Brain microvascular endothelial cell (primary cell): ENCODE measurements at places on chromosomes 4 and X.

DNA sequence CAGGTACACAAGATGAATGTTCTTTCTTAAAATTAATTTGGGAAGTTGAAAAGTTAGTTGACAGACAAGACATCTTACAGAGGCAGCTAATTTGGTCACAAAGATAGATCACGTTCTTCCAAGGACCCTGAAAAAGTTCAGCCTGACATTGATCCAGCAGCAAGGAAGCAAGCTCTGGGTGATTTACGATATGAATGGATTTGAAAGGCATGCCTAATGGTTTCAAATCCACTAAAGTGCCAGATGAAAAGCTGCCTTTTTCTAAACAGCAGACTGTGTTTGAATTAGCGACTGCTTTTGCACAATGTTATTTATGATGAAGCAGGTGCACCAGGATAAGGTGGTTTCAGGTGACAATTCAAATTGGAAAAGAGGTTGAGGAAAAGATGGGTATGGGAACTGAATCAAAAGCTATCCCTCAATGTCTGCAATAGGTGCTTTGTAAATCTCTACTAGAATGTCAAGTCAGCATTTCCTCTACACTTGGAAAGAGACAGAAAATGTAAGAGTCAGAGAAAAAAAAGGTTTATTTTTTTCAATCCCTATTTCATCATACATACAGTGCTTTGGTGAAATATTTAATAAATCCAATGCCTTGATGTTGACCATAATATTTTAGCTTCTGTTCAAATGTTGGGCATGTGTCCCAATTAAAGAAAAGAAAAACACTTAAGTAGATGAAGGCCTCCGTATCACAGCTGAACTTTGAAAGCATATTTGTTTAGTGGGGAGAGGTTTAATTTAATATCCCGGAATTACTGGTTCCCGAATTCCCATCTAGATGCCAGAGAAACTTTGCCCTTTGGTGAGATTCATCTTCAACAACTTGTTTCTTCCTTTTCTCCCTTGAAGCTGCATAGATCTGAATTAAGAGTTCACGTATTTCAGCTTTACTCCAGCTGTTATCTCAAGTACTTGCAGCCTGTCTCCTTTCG is 6.0 kb downstream of the RASGEF1B start:
- DNase-seq = no peak

DNA sequence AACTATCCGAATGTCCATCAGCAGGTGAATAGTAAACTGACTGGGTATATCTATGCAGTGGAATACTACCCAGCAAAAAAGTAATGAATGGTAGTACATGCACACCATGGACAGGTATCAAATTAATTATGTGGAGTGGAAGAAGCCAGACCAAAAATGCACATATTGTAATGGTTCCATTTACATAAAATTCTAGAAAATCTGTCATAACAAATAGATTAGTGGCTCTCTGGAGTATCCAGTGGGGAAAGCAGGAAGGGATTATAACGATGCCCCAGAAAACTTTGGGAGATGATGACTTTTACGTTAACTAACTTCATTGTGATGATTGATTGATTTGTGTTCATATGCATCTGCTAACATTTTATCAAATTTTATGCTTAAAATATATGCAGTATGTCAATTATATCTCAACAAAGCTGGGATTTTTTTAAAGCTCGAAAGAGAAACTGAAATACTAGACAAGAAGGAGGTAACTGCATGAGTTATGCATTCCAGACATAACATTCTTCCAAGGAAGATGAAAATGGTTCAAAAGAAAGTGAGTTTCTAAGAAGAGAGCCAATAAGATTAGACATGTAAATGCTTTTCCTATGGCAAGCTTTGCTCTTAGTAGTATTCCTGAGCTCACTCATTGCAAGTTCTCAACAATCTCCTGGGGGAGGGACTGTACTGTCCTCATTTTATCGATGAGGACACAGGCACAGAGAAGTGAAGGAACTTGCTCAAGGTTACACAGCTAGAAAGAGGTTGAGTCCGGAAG is 58.6 kb upstream of the MSX1 start:
- DNase-seq = peak; percentile 21

GRCh38 chr4:140044337-140044902 is 109.6 kb downstream of the MAML3 start:
- no peak for DNase-seq

DNA sequence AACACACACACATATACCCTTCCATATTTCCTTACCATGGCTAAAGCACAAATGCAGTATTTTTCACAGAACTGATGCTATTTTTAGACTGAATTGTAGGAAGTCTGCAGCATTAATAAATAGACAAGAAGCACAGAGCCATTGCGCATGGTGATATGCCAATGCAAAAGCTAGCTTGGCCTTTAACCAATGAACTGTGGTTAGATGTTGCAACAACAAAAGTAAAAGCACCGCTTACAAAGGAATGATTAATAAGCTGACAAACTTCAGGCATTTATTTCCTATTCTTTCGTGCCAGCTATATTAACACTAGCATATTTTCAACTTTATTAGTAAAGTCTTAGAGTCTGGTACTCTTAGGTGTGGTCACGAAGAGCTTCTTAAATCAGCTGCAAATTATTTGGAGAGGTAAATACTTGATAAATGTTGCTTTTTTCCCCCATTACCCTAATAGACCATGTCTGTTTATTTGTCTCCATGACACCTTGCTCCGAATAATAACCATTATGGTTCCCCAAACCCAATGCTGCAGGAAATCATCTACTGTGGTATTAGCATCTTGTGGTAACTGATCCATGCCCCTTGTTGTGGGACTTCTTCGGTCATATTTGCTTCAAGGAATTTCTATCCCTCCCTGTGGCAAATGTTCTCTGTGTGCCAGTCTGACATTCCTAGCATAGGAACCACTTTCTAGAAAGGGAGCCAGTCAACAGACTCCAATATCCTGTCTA is 306.1 kb upstream of the TAPT1 start:
- peak; percentile 61 for DNase-seq

DNA sequence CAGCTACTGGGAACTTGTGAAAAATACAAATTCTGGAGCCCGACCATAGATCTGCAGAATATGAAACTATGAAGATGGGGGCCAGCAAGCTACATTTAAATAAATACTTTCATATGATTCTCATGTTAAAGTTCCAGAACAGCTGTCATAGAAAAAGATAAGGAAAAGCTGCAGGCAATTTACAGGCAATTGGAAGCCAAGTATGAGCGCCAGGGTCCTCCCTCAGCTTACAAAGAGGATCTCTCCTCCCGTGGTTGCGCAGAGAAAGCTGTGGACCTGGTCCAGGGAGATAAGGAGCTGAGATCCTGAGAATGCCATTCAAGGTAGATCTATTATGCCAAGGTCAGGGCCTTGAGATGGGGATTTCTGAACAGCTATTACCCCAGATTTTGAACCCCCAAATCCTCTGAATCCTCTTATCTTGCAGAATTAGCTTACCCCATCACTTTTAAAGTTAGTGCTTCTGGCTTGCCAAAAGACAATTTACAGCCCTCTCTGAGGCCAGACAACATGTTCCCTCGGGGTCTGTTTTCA is 25.6 kb upstream of the FRAS1 start:
- no peak for DNase-seq

GRCh38 chr4:75698162-75698962 is 25.2 kb upstream of the G3BP2 start:
- no peak for DNase-seq

DNA sequence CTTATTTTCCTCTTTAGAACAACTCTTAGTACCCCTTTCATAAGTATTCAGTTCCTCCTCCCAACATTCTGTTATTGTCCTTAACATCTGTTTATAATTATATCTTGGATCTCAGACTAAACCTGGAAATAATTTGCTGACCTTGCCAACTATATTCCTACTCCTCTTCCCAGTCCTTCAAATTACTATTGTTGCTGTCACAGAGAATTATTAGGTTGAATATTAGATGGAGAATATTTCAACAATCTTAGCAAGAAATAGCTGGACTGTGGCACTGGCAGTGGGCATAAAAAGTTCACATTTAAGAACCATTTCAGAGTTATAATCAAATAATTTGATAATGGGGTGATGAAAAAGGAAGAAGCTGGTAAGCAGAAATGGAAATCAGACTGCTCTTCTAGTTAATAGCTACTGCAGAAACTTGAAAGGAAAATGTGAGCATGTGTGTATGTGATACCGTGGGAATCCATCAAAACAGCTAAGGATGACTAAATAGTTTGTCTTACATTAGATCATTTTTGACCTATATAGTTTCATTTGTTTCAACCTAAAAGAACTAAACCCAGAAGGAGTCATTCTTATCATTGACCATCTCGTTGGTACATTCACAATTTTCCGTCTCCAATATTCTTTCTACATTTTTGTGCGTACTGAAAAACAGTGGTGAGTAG is 43.3 kb upstream of the PRDM8 start:
- DNase-seq = no peak

- peak; percentile 4 for DNase-seq
Observed at GRCh38 chr4:65791111-65791811, 121.0 kb upstream of the EPHA5 start.

DNA sequence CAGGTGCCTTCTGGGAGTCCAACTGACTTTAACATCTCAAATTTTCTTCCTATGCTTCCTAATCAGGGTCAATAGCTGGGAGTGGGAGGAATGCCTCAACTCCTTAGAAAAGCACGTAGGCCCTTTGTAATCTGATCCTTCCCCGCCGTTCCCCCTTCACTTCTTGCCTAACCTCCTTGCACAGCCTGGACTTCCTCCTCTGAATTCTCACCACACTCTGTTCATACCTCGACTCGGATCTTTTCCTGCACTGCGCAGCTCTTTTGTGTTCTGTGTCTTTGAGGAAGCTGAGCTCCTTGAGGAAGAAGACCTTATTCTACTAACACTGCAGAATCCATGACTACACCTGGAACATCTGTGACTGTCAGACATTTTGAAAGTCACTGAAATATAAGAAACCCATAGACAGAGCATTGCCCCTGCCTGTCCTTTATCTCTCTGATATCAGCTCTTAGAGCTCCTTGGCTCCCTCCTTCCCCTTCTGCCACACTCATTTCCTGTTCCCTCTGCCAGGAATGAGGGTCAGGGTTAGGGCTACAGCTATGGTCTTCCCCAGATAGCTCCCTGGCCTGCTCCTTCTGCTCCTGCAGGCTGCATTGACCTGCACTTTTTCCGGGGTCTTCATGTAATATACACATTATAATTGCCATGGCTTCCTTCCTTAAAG is 140.2 kb upstream of the LDB2 start:
- DNase-seq = no peak

GRCh38 chrX:38820751-38821150 is 19.5 kb downstream of the MID1IP1 start:
- DNase-seq = no peak

DNA sequence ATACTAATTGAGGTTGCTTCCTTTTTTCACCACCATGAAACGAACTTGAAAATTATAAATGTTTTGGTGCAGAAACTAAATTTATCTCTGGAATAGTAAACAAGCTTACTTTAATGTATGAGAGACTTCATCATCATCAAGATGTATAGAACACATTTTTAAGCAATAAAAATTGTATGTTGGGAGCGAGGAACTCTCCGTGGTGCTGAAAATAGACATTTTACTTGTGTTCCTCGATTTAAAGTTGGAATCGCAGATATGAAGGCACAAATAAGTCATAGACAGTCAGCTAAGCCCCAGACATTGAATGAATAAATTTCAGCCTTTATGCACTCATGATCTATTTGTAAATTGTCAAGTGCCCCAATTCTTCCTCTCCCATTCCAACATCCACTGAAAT is 310.7 kb downstream of the STK32B start:
- no peak for DNase-seq

DNA sequence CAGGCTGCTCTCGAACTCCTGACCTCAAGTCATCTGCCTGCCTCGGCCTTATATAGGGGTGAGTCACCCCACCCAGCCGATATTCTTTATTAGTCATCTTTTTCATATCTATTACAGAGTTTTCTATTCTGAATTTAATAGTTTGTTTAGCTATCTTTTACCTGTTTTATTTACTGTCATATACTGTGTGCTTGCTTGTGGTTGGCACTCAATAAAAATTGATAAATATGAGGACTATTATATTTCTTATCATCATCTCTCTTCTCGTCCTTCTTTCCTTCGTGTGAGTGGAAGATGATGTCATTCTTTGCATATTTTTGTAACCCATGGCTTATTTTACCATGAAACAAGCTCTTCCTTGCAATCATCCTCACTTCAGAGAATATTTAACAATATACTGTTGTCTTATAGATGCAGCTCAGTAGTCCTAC is 265.5 kb downstream of the ARHGAP24 start:
- DNase-seq = no peak

DNA sequence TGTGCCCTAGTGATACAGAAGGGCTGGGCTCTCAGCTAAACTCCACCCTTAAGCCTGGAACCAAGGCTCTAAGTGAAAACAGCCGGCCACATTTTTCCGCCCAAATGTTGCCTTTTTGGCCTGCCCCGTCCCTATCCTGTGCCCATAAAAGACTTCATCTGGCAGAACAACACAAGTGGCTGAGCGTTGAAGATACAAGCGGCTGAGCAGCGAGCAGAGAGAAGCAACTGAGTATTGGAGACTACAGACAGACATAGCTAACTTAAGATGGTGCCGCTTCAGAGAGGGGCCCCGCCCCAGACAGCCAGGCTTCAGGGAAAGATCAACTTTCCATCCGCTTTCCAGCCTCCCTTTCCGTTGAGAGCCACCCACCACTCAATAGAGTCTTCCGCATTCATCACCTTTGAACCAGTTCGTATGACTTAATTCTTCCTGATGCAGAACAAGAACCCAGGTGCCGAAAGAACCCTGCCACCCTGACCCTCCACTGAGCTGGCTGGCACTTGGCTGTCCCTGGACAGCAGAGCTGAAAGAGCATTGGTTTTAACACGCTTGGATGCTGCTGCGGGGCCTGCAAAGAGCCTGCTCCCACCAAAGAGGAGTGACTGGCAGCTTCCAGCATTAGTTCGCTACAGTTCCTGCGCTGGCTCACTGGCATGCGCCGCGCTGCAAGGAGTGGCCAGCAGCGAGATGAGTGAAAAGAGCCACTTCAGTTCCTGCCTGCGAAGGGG is 853.2 kb upstream of the INTU start:
- DNase-seq = no peak

DNA sequence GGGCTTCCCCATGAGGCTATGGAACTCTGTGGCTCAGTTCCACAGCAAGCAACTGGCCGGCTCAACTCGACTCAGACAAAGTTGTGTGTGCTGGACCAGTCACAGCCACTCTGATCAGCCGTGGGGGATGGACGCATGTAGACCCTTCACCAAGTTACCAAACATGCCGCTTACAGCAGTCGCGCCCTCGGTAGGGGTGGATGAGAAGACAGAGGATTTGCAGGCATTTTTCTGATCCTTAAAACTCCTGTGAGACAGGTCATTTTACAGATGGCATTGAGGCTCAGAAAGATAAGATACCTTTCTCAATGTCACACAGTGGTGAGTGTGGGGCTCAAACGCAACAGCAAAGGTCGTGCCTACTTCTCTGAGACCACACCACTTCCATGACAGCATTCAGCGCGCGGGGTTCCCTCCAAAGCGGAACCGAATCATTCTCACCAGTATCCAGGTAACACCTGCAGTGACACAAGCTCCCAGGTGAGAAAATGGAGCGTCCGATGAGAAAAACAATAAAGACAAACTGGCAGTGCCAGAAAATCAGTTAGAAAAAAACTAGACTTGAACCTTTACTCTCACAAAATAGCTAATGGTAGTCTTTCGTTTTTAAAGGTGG is 83.6 kb downstream of the RELL1 start:
- no peak for DNase-seq

GRCh38 chrX:19334945-19335626 is 8.6 kb upstream of the PDHA1 start:
- DNase-seq = peak; percentile 9
